ENCODE measurements at places on chromosomes 2 and 18.

DNA sequence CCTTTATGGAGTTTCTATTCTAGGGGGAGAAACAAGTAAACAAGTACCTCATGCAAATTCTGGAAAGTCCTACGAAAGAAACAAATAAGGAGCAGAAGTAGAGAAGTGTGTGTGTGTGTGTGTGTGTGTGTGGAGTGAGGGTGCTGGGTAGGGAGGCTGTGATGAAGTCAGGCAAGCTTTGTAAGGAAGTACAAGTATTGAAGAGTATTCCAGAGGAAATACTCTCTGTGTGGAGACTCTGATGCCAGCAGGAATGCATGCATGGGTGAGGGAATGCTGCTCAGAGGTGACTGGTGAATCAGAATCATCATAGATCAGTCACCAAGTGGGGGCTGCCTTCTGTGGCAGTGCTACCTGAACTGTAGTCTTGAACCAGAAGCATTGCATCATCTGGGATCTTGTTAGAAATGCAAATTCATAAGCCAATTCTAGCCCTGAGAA lies 34.5 kb downstream of the SLC4A3 start:
- no peak for DNase-seq

DNA sequence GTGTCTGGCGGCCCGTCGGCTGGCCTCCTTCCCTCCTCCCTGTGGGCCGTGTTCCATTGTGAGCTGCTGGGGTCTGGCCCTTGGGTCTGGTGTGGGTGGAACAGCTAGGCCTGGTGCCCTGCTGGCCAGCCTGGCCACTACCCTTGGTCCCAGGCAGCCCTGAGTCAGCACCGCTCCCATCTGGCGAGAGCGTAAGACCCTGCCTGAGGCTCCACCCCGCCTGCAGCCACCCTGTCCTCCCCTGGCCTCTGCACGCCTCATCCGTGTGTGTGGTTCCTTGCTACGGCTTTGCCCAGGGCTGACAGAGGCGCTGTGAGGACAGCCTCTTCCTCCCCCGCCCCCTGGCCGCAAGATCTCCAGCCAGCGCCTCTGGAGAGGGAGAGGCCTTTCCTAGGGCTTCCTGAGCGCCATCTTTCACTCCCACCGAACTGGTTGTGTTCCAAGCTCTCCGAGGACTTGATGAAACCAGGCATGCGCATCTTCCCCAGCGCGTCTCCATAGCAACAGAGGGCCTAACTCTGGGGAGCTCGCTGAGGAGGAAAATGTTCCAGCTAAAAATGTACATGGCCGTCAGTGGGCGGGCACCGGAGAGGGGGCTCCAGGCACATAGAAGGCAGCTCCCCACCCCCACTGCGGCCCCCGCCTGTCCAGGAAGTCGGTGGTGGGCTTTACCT lies 83.0 kb downstream of the STPG4 start:
- DNase-seq, result peak; percentile 24

GRCh38 chr2:69138247-69138772 lies 125.3 kb downstream of the ANTXR1 start:
- DNase-seq, result no peak

DNA sequence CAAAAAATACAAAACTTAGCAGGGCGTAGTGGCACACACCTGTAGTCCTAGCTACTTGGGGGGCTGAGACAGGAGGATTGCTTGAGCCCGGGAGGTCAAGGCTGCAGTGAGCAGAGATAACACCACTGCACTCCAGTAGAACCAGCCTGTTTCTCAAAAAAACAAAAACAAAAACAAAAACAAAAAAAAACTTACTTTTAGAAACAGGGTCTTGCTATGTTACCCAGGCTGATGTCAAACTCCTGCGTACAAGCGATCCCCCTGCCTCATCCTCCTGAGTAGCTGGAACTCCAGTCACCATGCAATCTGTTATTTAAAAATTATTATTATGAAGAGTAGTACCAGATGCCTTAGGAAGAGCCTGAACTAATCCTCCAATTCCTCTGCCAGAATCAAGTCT lies 35.0 kb upstream of the GLI2 start:
- no peak for DNase-seq

DNA sequence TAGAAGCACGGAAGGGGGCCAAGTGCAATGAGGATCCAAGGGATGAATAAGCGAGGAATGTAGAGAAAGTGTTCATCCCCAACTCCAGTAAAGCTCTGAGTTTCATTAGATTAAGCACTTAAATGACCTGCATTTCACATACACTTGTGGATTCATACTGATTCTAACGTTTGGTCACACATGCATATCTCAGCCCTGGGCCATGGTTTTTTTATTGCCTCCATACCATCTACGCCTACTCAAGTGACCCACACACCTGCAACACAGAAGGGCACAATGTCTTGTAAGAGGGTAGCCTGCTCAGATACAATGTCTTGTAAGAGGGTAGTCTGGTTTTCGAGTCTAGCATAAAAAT lies 566 bp upstream of the MRPS5 start:
- no peak for DNase-seq

- no peak for DNase-seq
These were observed 121.4 kb downstream of the ZNF236 start for GRCh38 chr18:76943542-76944339.

DNA sequence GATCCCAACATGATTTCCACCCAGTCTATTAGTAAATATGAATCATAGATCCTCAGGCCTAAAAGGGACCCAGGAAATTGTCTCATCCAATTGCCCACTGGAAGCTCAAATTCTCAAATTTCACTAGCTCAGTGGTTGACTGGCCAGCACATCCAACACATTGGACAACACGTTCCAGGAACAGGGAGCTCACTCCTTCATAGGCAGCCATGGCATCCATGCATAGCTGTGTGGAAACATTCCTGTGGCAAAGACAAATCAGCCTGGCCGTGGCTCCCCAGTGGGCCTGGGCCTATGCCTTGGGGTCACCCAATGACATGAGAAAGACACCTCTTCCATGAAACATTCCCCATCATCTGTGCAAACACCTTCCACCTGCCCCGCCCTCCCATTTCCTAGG lies 261.1 kb downstream of the ANAPC1 start:
- no peak for DNase-seq
